Osteoblast (primary cell): ENCODE measurements at places on chromosomes 11 and 22. TPM values are rescaled to one million over a fixed set of nuclear protein-coding genes. Genes with fewer than 3 reads are reported as not detected.

Gene OR4S2
- total RNA-seq: not detected in 2 replicates

Gene OR56A1
- total RNA-seq: under 0.01 TPM in 2 replicates

Gene APOA5
- total RNA-seq: under 0.01 TPM in 1 of 2 replicates, not detected in the other

Gene LMO1
- total RNA-seq: not detected in 2 replicates

Gene MPZL3
- total RNA-seq: 1.5 and 1.8 TPM in 2 replicates

Gene TEX12
- total RNA-seq: 0.59 TPM in 1 of 2 replicates, not detected in the other

Gene PKDREJ
- not detected in 2 replicates for total RNA-seq

Gene OR2AT4
- not detected in 2 replicates for total RNA-seq

Gene IMMP1L
- 8.7 and 11.5 TPM in 2 replicates for total RNA-seq

Gene KRTAP5-2
- total RNA-seq: not detected in 2 replicates

Gene FLRT1
- under 0.01 and 0.29 TPM in 2 replicates for total RNA-seq

Gene OR5P2
- not detected in 2 replicates for total RNA-seq

Gene TRIM6
- total RNA-seq: 3.6 and 3.8 TPM in 2 replicates

Gene PIWIL4
- 1.8 and 2.1 TPM in 2 replicates for total RNA-seq
